ENCODE measurements at places on chromosomes 3 and 15. TPM values are rescaled to one million over a fixed set of nuclear protein-coding genes. Genes with fewer than 3 reads are reported as not detected.

FBXL22 gene
- not detected for total RNA-seq

ATP13A5 gene
- not detected for total RNA-seq

MYO1E gene
- 124 TPM for total RNA-seq

ARMC8 gene
- total RNA-seq = 49.5 TPM

ACSBG1 gene
- not detected for total RNA-seq

CPB1 gene
- not detected for total RNA-seq

TEX55 gene
- not detected for total RNA-seq

SCN11A gene
- total RNA-seq = under 0.01 TPM

SEMA3F gene
- total RNA-seq = 0.43 TPM

SCG3 gene
- not detected for total RNA-seq

NCEH1 gene
- total RNA-seq = 57.3 TPM

GABRB3 gene
- total RNA-seq = 0.22 TPM

Measured in placental pericyte (primary cell).